ENCODE measurements at places on chromosomes 1 and 21.

- no peak overlapping the region for H3K27ac ChIP-seq
- no peak overlapping the region for H3K4me3 ChIP-seq
- DNase-seq = no peak
- H3K36me3 ChIP-seq = no peaks in the 10 kb centered on the region
- H3K4me1 ChIP-seq = no peaks in the 10 kb centered on the region
Observed at GRCh38 chr1:208409176-208409575, 165.0 kb upstream of the PLXNA2 start.

DNA sequence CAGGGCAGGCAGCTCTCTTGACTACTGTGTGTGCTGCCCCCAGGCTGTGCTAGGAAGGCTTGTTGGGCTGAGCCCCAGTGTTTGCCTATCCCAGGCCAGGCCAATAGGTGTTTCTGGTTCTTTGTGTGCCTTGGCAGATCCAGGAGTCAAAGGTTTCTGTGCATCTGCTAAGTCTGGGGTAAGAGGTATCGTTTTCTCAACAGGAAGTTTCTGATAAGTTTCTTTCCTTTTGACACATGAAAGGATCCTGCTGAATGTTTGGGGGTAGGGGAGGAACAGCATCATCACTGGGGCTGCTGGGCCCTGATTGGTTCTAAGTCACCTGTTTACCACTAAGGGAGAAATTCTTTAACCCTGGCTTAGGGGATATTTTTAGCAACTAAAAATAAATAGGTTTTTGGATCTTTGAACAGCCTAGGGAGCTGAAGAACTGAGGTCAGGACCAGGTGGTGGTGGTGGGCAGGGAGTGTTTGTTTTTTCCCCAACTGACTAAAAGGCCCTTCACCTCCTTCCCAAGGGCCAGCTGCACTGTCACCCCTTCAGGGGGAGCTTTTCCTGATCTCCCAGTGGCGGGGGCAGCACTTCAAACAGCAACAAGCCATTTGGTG lies 85.1 kb downstream of the KCNN3 start:
- H3K27me3 ChIP-seq = no peaks in the 10 kb centered on the region
- peak overlapping the region; percentile 53 for H3K4me3 ChIP-seq
- DNase-seq = peak; percentile 54
- H3K36me3 ChIP-seq = no peaks in the 10 kb centered on the region

DNA sequence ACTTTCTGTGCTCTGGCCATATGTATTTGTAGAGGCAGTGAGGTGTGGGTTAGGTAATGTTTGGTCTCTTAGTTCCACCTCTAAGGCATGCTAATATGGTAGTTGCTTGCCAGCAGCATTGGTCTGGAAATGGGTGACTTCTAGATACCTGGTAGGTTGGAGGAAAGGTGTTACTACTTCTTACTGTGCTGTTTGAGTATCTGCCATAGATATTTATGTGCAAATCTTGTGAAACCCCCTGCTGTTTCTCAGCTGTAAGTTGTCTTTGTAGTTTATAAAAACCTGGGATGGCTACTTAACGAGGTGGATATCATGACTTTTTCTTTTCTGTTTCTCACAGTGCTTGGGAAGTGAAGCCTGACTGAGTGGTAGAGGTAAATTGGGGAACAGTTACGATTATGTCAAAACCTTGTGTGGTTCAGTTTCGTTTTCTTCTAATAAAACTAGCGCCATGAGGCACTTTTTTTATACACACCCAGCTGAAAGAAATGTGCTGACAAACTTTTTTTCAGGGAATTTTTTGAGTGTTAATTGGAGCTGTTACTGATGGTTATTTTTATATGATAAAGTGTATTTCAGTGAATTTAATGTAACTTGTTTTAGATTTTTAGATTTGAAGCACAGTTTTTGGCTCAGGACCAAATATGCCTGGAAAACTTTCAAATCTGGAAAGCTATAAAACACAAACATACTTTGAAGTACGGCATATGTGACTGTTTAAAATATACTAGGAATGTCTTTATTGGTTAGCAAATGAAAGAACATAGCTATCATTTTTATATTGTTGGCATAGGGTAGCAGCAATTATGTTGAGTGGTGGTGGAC lies 42.1 kb downstream of the CAMSAP2 start:
- no peak overlapping the region for H3K27ac ChIP-seq
- H3K4me1 ChIP-seq = peaks cover 7% of the 10 kb centered on the region
- peaks cover 10% of the 10 kb centered on the region for H3K36me3 ChIP-seq

GRCh38 chr1:197775282-197776262 lies at the start of gene DENND1B:
Gene DENND1B, minus strand, starts transcription at chr1:197775480. Its CDS starts 325 bp downstream, at chr1:197775155.
- peak within 1 kb of the TSS; percentile 93 for H3K4me3 ChIP-seq
- peaks cover 64% of the 10 kb centered on the region for H3K4me1 ChIP-seq
- peak; percentile 82 for DNase-seq
- no peaks in the 10 kb centered on the region for H3K27me3 ChIP-seq
- H3K36me3 ChIP-seq = peaks cover 17% of the 10 kb centered on the region
